ENCODE measurements at places on chromosomes 2 and 18.

DNA sequence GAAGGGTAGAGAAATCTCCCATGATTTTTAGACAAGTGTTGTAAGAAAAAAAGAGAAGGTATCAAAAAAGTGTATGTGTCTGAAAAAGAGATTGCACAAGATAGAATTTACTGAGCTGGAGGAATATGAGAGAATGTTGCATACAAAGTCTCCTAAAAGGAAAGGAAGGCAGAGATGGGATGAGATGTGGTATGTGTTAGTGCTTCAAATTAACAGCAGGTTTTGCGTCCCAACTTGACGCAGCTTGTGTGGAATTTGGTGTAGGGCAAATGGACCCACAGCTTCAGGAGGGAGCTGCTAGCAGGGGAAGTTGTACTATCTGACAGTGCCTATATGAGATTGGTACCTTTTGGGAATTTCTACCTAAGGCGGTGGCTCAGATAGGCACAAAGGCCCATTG, 9.0 kb upstream of the RASGRP3 start:
- no peak for DNase-seq

- no peak for DNase-seq
Measured at GRCh38 chr2:238586931-238587775, 160.4 kb downstream of the ASB1 start.

DNA sequence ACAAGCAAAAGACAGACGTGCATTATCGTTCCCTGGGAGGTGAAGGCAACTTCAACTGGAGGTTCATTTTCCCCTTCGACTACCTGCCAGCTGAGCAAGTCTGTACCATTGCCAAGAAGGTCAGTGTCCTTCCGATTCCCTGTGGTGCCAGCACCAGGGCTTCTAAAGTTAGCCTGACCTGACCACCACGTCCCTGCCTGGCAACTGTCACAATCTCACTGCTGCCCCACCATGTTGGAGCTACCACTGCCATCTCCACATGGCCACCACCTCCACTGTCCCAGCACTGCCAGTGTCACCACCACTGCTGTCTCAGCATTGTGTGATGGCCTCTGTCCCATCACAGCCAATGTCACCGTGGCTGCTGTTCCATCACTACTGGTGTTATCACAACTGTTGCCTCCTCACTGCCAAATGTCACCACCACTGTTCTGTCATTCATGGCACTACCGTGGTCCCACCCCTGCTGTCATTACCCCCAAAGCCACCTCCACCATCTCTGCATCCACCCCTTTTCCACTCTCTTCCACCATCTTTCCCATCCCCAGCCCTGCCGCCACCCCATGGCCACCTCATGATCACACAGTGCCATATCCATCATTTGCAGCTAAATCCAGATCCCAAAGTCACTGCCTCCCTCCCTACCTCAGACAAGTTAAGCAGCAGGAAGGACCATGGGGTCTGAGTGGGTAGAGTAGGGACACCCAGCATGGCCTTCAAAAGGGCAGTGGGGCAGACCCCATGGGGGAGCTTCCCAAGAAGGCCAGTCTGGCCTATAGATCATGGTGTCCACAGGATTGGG, 216.5 kb downstream of the DYSF start:
- DNase-seq: no peak

DNA sequence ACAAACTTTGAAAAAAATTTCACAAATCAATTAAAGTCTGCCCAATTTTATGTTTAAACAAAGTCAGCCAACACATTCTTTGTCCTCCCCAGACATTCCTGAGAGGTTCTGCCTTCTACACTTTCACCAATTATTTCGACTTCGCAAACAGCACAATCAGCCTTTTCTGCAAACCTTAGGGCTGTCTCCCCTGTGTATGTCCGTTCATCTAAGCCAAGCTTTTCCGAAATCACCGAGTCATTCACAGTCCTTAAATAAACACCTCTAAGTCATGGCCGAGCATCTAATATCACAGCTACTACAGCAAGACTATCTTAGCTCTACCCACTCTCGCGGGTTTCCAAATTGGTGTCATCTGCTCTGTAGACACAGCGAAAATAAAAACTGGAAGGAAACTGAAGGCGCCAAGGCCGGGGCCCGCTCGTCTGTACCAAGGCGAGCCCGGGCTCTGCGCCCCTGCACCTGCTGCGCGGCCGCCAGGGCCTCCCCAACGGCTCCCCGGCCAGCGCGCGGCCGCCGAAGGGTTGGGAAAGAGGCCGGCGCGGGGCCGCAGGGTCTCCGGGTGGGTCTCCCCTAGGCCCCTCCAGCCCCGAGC, 730 bp downstream of the ODC1 start:
- DNase-seq: no peak

DNA sequence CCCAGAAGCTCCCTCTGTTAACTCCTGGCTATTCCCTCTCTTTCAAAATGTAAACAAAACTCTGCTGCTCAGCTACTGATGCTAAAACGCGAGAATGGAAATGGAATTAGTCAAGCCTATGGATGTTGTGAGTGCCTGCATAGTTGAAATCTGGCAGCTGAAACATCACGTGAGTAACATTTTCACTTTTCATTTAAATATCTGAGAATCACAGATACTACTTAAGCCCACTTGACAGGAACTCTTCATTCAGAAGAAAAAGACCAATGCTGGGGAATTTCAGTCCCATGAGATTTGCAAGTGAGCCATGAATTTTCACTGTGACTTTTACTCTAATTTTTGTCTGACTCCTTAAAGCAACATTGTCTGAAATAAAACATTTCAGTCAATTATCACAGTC, 215.3 kb upstream of the SESTD1 start:
- DNase-seq: no peak
